ENCODE measurements at places on chromosomes 4 and X.

GRCh38 chrX:132712350-132712749 is 223.5 kb upstream of the MBNL3 start:
- no peak for DNase-seq

DNA sequence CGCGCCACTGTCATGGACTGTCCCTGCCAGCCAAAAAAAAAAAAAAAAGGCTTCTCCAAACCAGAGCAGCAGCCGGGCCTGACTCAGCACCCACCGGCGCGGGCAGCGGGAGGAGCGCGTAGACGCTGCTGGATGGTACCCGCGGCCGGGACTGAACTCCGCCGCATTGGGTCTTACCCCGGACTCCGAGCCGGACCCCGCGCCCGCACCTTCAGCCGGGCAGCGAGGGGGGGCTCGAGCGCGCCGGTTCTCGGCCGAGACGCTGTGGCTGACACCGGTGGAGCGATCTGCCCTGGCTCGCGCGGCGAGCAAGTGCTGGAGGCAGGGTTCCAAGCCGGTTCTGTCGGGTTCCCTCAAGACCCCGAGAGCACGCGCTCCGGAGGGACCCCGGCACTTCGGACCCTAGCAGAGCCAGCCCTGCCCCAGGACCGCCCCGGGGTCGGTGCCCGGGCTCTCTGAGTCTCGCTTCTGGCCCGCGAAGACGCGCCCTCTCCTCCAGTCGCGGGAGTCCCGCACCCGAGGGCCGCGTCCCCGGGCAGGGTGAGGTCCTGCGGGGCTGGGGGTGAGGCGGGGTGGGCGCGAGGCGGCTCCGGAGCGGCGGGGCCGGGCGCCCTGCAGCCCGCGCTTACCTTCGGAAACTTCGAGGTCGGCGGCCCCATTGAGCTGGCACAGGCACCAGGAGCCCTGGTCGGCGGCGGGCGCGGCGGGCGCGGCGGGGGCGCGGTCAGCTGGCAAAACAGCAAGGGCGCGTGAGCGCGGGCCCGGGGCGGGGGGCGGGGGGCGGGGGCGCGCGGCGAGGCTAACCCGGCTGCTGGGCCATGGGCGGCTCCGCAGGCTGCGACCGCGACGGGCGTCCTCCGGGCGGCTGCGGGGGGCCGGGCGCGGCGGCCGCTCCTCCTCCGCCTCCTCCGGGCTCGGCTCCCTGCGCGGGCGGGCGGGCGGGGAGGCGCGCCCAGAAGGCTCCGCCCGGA is 11.8 kb upstream of the MAN2B2 start:
- no peak for DNase-seq

- DNase-seq, result no peak
Measured at GRCh38 chr4:86117705-86118302, 242.0 kb downstream of the MAPK10 start.

- DNase-seq, result no peak
Measured at GRCh38 chrX:135477576-135477975, 42.9 kb upstream of the INTS6L start.

GRCh38 chr4:5631352-5632065 is 76.8 kb downstream of the EVC2 start:
- no peak for DNase-seq

DNA sequence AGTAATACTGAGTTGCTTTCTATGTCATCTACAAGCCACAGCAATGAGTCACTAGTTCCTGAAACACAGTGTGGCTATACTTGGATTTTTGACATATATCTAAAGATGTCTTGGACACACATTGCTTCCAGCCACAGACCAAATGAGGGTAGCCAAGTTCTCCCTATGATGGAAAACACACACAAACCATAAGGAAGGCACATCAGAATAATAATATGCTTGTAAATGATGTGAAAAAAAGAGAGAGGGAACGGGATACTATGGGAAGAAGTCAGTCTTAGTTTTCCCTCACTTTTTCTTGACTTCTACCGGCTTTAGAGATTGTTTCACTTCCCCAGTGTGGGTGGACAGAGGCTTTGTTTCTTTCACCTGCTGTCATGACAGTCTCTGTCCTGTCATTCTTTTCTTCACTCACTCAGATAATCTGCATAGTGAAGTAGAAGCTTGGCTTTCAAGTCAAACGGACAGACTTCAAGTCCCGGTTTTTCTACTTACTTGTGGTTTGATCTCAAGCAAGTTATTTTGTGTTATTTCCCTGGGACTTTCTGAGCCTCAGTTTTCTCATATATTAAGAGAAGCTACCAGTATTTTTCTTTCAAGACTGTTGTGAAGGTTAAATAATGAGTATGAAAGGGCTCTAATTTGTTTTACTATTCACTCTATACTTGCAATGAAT is 34.7 kb downstream of the P2RY10 start:
- no peak for DNase-seq

GRCh38 chr4:120709991-120710390 is 212.5 kb downstream of the PRDM5 start:
- DNase-seq, result no peak

DNA sequence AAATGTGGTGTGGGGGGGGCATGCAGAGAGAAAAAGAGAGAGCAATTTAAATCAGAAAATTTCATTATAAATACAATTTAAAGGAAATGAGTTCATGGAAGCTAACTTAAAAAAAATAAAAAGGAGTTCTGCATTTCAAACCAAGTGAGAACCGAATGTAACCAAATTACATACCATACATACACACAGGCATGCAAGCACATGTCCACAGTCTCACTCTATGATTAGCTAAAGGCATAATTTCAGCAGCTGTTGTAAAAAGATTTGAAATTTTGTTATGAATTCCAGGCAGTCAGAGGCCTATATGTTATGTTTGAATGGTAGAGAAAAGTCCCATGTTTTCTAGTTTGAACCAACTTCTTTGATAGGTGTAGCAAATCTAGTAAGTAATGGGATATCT is 611.6 kb upstream of the ADGRL3 start:
- no peak for DNase-seq

DNA sequence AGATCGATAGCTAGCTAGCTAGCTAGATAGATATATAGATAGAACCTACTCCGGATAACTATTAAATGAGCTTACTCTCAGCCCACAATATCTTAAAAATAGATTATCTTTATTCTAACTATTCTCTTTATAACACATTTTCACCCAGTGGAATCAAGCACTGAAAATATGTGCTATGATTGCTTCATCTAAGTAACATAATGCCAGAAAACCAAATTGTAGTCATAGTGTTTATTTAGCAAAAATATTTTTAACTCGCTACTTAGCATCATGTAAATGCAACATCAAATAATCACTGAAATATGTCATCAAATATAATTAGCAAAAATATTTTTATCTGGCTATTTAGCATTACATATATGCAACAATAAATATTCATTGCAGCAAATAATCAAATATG is 1.5 kb downstream of the TMEM156 start:
- no peak for DNase-seq

DNA sequence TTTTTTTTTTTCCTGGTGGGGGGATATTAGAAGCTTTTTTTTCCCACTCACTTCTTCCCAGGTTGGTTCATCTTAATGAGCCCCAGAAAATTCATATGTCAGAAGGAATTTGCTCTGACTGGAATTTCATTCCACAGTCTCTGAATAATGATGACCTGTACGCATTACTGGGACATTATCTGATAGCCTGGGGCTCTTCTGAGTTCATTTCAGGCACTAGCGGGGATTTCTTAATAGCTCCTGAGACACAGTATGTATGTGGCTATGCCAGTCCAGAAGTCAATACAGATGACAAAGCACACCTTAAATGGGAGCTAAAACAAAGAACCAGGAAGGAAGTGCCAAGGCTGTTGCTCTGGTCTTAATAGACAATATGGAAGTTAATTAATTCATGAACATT is 295.2 kb upstream of the IGFBP7 start:
- DNase-seq, result no peak

GRCh38 chrX:97387004-97387403 is 503.3 kb downstream of the RPA4 start:
- DNase-seq, result no peak

GRCh38 chr4:27128443-27128842 is 267.8 kb downstream of the STIM2 start:
- DNase-seq, result no peak

DNA sequence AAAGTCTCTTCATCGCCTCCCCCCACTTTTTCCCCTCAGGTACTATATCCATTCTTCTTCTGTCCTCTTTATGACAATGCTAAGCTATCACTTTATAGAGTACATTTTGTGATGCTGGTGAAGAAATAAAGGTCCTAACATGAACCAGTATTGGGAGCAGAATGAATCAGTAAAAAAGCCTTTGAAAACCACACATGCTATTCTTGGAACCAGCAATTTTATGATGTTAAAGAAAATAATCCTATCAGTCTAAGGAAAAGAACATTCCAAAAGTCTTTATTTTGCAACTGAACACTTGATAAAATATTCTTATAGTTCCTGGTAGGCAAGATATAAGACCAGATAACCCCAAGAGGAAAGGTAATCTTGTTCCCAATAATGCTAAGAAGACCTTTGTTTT is 107.8 kb upstream of the MCF2 start:
- no peak for DNase-seq

- no peak for DNase-seq
Measured at GRCh38 chr4:133372699-133373098, 223.6 kb downstream of the PCDH10 start.

DNA sequence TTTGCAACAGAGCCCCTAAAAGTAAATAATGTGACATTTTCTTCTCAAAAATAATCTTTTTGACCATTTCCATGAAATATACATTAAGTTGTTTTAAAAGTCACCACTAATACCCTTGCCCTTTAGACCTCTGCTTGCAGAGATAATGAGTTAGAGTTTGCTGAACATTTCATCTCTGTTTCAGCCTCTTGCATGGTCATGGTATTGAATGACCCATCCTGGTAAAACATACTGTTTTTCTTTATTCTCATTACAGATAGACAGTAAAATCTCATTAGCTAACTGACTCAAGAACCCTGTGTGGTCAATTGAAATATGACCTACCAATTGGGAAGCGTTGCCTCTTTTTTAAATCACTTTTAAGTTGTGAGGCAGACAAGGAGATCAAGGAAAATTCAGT is 916.7 kb downstream of the PDHA2 start:
- no peak for DNase-seq

GRCh38 chr4:3257103-3257555 is 8.2 kb downstream of the MSANTD1 start:
- DNase-seq, result peak; percentile 77

- DNase-seq, result no peak
Measured at GRCh38 chrX:11953615-11954014, 184.7 kb upstream of the FRMPD4 start.

GRCh38 chrX:95945528-95945927 is 739.1 kb upstream of the DIAPH2 start:
- DNase-seq, result no peak

DNA sequence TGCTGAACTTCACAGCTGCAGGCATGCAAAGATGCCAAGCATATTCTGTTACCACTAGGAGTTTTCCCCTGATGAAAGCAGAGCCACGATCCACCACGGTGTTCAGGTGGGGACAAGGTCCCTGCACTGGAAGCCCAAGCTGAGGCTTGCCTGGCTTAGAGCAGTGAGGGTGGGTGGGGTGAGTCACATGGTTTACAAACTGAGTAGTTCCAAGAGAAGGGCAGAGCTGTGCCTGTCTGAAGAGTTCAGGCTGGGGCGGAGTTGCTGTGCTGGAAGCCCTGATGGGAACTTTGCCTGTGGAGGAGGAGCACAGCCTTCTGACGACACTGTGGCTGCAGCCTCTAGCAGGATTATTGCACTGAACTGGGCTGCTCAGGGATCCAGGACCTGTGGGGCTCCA is 45.5 kb downstream of the FAM9B start:
- DNase-seq, result peak; percentile 29

DNA sequence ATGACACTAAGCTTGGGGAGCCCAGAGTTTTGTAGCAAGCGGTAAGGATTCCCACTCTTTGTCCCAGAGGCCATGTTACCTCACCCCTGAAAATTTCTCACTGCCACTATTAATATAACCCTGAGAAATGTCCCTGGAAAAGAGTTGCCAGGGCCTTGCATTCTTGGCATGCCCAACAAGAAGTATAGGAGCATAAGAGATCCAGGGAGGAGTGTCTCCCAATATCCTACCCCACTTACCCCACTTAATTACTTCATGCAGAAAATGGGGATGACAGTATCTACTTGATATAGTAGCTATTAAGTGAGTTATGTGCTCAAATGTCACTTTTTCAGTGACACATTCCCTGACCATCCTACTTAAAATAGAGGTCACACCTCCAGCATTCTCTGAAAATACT is 120.5 kb upstream of the C1GALT1C1 start:
- no peak for DNase-seq

GRCh38 chrX:155132110-155132509 is 60.8 kb downstream of the BRCC3 start:
- DNase-seq, result no peak

- DNase-seq, result no peak
Measured at GRCh38 chrX:703866-704265, 73.3 kb downstream of the SHOX start.

DNA sequence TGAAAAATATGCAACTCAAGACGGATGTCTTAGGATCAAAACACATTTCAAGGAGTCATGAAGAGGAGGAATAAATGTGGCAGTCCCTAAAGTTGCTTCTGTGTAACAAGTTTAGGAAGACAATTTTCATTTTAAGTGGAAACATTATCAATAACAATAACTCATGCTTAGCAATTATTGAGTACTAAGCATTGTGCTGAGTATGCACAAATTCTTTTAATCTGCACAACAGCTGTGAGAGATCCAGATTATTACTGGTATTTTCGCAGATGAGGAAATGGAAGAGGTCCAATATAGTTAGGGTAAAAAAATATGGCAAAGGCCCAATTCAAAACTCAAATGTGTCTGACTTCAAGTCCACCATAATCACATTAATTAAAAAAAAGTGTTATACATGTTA is 2.9 kb upstream of the TEX13B start:
- DNase-seq, result no peak

DNA sequence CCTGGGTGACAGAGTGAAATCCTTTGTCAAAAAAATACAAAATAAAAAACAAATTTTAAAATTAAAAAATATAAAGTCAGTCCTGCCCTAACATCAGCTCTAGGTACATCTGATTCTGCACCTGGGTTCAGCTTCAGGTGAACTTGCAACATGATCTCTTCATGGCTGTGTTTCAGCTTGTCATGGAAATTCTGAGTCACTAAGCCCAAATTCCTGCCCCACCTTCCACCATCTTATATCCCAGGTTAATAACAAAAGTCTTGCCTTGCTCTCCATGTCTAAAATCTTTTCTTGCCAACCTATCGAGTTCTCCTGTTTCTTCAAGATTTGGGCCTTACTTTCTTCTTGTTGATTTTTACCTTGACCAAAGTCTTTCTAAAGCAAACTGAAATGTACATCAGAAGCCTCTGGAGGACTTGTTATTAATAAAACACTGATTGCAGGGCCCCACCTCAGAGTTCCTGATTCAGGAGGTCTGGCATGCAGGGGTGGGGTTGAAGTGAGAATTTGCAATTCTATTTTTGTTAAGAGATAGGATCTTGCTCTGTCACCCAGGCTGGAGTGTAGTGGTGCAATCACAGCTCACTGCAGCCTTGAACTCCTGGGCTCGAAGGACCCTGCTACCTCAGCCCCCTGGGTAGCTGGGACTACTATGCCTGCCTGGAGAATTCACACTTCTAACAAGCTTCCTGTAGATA is 125.8 kb upstream of the VCX3A start:
- DNase-seq, result no peak

GRCh38 chrX:95290455-95290854 is 1394.2 kb upstream of the DIAPH2 start:
- DNase-seq, result no peak
